ENCODE measurements at places on chromosomes 3 and 15.
A peak's percentile ranks its signal among the peaks of the same experiment; 100 is the strongest.

GRCh38 chr3:13021141-13022114, 51.8 kb downstream of the IQSEC1 start:
- peak; percentile 6 for DNase-seq

- DNase-seq, result no peak
These were observed 488 bp upstream of the IL17RD start for GRCh38 chr3:57165641-57166040.

DNA sequence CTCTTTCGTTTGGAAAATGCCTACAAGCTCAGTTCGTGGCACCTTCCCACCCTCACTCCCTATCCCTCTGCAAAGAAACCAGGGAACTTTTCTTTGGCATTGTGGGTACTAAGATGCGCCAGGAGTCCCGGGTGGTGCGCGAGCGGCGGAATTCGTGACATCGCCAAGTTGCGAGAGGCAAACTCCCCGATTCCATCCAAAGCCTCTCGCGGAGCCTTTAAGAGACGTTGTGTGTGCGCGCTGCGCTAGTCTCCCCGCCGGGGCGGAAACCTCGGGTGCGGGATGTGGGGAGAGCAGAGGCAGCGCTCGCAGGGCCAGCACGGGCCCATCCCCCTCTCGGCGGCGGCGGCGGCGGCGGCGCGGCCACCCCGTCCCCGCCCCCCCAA, 443 bp upstream of the NR2F2 start:
- no peak for DNase-seq

- no peak for DNase-seq
These were observed 619.4 kb downstream of the PYDC2 start for GRCh38 chr3:192080336-192080735.

DNA sequence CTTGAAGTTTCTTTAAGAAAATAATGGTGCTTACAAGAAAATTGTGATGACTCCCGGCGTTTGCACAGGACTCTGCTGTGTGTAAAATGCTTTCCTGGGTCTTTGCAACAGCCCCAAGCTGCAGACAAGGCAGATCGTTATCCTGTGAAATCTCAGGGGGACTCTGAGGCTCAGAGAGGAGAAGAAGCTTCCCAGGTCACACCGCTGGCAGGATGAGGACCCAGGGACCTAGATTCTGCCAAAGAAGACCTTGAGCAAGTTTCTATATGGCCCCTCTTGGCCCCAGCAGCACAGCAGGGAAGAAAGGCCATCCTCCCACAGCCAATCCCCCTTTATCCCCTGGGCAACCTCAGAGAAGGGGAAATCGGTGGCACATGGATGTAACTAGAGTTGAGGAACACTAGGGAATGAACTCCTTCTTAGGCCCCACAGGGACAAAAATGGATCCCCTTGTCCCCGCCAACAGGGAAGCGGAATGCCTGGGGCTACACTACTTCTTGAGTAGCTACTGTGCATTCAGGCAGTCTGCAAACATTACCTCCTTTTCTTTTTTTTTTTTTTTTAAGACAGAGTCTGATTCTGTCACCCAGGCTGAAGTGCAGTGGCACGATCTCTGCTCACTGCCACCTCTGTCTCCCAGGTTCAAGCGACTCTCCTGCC, 72.8 kb downstream of the CPN2 start:
- no peak for DNase-seq

DNA sequence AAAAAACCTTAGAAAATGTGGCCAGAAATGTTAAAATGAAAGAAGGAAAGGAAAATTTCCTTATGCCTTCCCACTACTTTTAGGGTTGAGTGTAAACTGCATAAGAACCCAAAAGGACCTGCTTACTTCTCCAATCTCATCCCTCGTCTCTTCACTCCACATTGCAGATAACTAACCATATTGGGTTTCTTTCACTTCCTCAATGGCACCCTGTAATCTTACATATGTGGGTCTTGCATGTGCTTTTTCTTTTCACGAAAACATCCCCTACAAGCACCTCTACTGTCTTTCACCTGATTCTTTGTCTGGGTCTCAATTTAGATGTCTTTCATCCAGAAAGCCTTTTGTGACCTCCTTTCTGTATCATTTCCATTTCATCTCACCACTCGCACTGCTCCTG, 23.1 kb downstream of the EOMES start:
- no peak for DNase-seq

GRCh38 chr3:107846279-107846852, 244.5 kb downstream of the CD47 start:
- no peak for DNase-seq

GRCh38 chr3:60948488-60948887, 302.8 kb downstream of the FHIT start:
- no peak for DNase-seq

- DNase-seq, result peak; percentile 96
These were observed 63.8 kb downstream of the ATP1B3 start for GRCh38 chr3:141940194-141940776.

- no peak for DNase-seq
These were observed 256.4 kb upstream of the ARHGEF26 start for GRCh38 chr3:153864793-153865192.

DNA sequence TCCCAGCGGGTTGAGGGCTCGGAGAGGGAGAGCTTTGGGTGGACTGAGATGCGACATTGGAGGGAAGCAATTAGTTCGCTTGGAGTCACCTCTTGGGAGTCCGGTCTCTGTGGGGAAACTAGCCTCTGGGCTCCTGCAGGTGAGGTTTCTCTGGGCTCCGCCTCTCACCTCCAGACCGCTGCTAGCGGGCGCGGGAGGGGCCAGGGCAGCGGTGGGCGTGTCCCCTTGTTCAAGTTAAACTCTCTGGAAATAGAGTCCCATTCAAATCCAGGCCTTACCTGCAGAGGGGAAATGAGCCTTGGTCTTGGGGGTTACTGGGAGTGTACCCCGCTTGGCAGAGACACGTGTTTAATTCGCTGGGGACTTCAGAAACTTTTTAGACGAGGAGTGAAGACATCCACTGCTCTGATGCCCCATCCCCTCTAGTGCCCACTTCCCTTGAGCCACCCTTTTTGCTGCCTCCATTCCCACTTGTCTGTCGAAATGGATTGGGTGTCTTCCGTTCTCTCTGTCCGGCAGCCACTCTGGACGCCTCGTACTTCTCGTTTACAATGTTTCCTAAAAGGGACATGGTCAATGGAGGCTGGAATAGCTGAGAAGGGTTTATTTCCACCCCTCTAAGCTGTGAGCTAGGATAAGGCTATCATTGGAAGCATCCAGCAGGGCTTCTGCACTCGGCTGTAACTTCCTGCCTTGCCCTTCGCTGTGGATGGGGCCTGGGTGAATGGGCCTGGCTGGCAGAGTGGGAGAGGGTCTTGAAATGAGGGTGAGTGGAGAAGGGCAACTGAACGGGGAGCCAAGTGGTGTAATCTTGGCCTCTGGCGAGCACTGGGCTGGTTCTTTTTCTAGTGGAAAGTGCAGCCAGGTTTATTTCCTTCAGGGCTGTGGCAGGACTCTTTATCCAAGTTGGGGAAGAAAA, 1.1 kb downstream of the MITF start:
- no peak for DNase-seq

DNA sequence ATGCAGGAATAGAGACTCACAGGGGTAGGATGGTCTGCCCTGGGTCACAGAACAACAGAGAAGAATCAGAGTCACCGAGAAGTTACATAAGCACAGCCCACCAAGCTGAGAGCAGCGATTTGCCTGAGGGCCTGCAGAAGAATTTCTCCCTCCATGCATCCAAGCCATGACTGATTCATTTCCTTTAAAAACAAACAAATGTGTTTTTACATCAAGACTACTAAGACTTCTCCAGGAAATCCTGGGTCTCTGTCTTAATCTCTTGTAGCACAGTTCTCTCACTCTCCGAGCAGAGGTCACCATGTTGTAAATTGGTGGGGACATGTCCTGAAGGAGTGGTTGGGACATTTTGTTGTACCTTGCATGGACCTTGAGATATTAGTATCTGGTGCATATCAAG, 159.8 kb downstream of the THSD4 start:
- DNase-seq, result no peak

DNA sequence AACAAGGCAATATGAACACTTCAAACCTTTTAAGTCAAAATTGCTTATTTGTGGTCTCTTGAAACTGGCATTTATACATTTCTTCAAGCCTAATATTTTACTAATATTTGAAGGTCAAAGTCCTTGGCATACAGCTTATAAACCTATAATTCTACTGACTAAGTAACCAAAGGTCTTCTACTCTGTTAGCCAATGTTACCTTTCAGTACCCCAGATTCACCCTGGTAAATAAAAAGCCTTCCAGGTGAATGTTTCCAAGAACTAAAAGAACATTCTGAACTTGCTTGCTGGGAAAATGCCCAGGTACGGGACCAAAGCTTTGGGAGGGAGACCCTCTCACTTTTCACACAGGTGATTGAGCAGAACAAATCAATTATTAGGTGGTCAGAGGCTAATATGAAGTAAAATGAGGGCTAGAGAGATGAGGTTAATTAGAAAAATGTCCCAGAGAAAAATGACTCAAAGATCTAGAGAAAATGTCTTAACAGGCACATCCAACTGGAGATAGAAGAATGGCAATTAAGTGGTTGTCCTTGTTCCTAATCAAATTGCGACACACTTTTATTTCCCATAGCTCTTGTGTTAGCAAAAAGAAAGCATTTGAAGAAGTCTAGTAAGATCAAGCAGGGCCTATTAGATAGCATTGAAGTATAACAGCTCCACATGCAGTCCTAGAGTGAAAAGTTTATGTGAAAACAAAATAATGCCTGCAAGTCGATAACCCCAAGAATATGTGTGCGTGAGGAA, 232.0 kb downstream of the FOXP1 start:
- no peak for DNase-seq

- DNase-seq, result no peak
These were observed 271.8 kb downstream of the ZIC1 start for GRCh38 chr3:147680837-147681483.

GRCh38 chr3:39573392-39573791, 105.9 kb downstream of the MOBP start:
- no peak for DNase-seq

DNA sequence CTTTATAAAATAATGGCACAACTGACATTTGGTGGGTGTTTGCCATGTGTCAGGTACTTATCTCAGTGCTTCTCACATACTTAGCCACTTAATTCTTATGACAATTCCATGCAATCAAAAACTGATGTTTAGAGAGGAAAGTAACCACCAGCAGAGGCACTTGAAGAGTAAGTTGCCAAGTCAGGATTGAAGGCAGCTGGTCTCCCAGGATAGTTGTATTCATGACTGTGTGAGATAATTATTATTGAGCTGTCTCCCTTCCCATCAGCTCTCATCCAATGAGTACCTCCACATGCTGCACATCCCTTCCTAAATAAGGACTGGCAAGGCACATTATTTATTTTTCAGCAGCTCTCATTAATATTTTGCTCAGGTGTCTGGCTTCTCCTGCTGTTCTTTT, 4.8 kb downstream of the VEPH1 start:
- no peak for DNase-seq

- DNase-seq, result no peak
These were observed 140.0 kb downstream of the KCNAB1 start for GRCh38 chr3:156260331-156260730.

DNA sequence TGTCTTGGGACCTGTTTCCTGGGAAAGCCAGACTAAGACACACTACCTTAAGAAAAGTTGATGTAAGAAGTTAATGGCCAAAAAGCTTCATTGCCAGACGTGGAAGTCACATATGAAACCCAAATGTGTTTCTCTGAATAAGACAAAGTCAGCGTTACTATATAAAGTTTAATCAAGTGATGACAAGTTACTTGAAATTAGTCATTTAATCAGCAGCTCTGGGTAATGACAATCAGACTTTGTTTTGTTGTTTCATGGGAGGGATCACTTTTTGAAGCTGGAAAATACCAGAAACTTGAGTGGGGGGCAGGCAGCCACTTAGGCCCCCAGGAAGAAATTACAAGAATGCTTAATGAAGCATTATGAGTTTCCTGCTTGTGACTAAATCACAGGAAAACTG, 218.6 kb downstream of the PTPRG start:
- no peak for DNase-seq

GRCh38 chr3:66592927-66593625, 92.3 kb upstream of the LRIG1 start:
- DNase-seq, result no peak

- DNase-seq, result no peak
These were observed 6.9 kb downstream of the GLYCTK start for GRCh38 chr3:52294320-52295150.

DNA sequence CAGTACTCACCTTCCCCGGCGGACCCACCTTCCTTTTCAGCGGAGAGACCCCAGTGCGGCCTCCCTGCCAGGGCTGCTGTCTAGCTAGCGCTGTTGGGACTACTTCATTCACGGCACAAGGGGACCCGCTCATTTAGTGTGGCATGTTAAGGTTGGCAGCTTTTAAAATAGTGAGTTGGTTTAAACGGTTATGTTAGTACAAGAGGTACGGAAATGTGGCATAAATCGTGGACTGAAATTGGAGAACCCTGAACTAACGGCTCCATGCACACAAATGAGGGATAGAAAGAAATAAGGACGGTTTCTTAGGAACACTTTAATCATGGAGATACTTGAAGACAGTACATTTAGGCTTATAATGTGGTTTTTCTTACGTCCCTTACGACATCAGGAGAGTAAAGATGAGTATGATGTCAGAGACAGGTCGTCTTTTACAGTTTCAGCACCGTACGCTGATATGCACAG, 752 bp downstream of the CEP63 start:
- DNase-seq, result peak; percentile 58

DNA sequence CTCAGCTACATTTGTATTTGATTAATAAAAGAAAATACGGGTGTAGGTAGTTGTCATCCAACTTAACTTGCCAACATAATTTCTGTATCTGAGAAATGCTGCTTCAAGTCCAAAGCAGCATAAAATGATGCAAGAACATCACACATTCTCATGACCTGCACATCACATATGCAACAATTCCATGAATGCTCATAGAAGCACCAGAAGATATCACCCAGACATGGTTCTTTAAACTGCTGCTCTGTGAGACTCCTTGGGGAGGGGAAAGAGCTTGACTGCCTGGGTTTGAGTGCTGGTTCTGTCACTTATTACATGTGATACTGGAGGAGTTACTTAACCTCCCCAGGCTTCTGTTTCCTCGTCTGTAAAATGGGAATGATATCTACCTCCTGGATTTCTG, 39.4 kb downstream of the CHST14 start:
- no peak for DNase-seq

DNA sequence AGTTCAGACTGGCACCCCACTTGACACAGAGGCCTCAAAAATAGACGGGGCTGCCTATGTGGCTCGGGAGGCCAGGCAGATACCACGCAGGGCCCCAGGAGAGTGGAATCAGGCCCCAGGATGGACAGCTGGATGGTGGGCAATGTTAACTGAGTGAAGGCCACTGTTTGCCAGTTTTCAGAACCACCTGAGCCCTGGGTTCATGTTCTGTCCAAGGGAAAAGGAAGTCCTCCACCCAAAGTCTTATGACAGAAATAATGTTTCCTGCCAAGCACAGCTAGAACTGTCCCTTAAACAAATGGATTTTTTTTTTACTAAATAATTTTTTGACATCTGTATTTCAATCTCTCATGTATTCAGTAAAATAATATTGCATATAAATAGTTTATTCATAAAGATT, 228.4 kb downstream of the KLF13 start:
- DNase-seq, result no peak

- no peak for DNase-seq
These were observed 2.0 kb upstream of the MECOM start for GRCh38 chr3:169665264-169666075.

GRCh38 chr15:70098153-70098460, 390 bp upstream of the TLE3 start:
- no peak for DNase-seq

- DNase-seq, result no peak
These were observed 11.0 kb upstream of the ZNF662 start for GRCh38 chr3:42894698-42895579.

GRCh38 chr15:54032066-54032465, 53.8 kb downstream of the UNC13C start:
- DNase-seq, result no peak

GRCh38 chr3:65672871-65673815, 365.6 kb downstream of the MAGI1 start:
- peak; percentile 7 for DNase-seq

All from DMS79 treated with DMSO at 0.1 percent for 48 hours (cell line).